ENCODE measurements at places on chromosomes 12 and 14.

- no peak for DNase-seq
Observed at GRCh38 chr12:52539083-52539820, 13.7 kb downstream of the KRT71 start.

GRCh38 chr12:42660968-42661937 lies 71.7 kb upstream of the PRICKLE1 start:
- DNase-seq, result no peak

DNA sequence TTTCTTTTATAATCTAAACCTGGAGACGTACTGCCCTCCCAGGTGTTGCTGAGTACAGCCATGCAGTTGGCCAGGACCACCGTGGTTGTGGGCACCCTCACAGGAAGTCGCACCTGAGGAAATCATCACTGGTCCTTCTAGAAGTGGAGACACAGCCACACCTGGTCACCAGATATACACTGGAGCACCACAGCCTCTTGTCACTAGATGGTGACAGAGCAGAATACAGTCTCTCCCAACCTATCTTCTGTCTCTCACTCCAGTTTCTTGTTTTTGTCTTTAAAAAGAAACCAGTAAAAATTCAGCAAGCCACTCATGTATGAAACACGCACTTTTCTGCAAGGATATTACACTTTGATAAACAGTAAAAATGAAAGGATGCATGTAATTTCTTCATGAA lies 43.1 kb upstream of the GPHB5 start:
- no peak for DNase-seq

- no peak for DNase-seq
Observed at GRCh38 chr12:132106921-132107320, 37.2 kb downstream of the DDX51 start.

DNA sequence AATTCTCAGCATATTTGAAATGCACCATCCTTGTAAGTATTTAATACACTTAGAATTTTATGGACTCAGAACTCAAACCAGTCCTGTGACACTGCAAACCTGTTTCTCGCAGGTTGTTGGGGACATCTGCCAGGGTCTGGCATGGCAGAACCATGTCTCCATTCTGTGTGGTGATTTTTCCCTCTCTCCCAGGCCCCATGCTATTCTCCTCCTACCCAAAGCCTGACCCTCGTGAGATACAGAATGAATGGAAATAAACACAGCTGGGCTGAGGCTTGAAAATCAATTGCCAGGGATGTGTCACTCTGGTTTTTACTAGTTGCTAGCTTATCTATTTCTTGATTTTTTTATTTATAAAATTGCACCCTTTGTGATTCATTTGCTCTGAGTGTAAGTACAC lies 19.8 kb downstream of the TPH2 start:
- no peak for DNase-seq

DNA sequence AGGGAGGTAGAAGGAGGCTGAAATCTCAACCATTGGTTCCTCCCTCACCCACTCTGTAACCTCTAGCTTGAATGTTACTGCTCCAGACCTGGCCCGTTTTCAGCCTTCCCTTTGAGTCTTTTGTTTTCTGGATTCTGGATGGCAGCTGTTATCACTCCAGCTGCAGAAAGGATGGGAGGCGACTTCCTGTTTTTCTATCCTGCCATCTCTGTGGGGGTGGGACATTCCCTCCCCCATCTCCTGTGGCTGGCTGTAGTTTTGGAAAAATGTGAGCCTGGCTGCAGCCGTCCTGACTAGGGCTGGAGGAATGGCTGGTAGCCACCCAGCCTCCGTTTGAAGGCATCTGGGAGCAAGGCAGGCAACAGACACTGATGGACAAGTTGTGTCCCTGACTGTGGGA lies 2.9 kb upstream of the PPFIBP1 start:
- no peak for DNase-seq

DNA sequence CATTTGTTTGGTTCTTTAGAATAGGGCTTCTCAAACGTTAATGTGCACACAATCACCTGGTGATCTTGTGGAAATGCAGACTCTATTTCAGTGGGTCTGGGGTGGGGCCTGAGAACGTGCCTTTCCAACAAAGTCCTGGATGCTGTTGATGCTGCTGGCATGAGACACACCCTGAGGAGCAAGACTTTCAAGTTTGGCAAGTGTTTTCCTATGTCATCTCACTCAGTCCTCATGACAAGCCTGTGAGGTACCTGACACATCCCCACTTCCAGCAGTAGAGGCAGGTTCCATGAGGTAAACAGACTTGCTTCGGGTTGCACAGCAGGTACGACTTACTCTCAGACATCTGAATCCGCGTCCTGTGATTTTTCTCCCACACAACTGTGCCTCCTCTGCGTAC lies 147.1 kb downstream of the MYRFL start:
- no peak for DNase-seq

- no peak for DNase-seq
Observed at GRCh38 chr12:68432622-68433021, 100.5 kb upstream of the MDM1 start.
